ENCODE measurements at places on chromosomes 12 and 14.

DNA sequence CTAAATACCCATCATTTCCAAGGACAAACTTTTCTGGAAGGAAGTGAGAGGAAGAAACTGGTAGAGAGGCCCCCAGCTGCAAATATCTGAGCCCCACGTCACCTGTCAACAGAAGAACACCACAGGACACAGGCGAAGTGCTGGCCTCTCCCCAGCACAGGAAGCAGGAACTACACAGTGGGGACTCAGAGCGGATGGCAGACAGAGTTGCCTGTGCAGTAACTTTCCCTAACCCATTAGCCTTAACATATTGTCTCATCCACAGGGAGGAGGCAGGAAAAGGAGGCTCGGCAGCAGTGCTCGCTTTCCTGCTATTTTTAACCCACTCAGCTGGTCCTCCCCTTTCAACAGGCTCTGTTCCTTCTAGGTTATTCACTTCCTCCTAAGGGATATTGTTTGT is 111.5 kb upstream of the TMPO start:
- DNase-seq = no peak

DNA sequence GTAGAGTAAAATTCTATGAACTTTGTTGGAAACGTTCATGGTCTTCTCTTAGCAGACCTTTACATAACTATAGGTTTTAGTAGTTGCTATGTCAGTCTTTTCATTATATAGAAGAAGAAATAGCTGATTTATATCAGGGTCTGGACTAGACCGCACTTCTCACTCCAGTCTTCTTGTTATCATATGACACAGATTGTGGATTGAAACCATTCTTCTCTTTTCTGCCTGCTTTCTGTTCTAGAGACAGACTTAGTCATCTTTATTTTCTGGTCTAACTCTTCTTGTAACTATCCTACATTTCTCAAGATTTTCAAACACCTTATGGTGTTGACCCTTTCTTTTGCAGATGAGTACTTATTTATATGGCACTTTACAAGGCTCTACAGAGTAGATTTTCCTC is 55.7 kb downstream of the PCNX1 start:
- DNase-seq = no peak

DNA sequence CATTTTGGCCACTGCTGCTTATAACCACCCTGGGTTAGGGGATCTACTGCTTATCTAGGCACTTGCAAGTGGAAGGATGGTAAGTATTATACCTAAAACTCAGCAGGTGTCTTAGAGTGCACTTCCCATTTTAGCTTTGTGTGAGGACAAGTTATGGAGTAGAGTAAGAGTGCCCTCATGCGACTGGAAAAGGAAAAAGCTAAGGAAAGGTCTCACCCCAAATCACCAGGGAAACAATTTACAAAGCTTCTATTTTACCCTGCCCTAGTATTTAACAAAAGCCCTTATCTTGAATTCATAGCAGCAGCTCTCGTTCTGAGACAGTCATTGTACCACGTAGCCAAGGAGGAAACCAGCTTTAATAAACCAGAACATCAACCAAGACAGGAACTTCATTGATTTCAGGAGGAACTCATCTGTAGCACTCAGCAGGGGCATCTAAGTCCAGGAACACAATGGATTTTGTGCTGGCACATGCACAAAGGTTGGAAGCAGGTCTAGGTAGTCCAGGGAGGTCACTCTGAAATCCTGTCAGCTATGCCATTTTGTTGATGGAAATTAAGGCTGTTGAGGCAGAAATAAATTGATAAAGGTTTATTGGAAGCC is 2.9 kb downstream of the RDH12 start:
- peak; percentile 95 for DNase-seq

GRCh38 chr12:105292705-105293104 is 37.8 kb upstream of the C12orf75 start:
- no peak for DNase-seq

GRCh38 chr14:49769171-49769570 is 1.2 kb downstream of the KLHDC2 start:
- no peak for DNase-seq

DNA sequence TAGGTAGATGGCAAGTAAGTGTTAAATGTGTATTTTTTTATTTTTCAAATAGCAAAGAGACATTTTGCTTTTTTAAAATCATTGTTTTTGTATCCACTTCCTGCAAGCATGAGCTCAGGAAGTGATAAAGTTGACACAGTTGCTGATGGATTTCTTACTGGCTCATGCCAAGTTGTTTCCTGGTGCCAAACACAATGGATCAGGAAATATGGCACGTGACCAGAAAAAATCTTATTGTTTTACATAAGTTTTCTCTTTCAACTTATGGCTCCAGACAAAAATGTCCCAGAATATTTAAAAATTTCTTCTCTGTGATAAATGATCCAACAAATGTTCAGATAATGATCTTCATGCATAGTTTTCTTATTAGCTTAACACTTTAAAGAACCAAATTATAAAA is 1279.1 kb upstream of the FLRT2 start:
- DNase-seq = no peak

- DNase-seq = no peak
Observed at GRCh38 chr14:88477513-88478250, 77.1 kb downstream of the PTPN21 start.

GRCh38 chr12:42967850-42968249 is 378.3 kb upstream of the PRICKLE1 start:
- no peak for DNase-seq

- no peak for DNase-seq
Observed at GRCh38 chr12:8047842-8048241, 15.3 kb downstream of the FOXJ2 start.

DNA sequence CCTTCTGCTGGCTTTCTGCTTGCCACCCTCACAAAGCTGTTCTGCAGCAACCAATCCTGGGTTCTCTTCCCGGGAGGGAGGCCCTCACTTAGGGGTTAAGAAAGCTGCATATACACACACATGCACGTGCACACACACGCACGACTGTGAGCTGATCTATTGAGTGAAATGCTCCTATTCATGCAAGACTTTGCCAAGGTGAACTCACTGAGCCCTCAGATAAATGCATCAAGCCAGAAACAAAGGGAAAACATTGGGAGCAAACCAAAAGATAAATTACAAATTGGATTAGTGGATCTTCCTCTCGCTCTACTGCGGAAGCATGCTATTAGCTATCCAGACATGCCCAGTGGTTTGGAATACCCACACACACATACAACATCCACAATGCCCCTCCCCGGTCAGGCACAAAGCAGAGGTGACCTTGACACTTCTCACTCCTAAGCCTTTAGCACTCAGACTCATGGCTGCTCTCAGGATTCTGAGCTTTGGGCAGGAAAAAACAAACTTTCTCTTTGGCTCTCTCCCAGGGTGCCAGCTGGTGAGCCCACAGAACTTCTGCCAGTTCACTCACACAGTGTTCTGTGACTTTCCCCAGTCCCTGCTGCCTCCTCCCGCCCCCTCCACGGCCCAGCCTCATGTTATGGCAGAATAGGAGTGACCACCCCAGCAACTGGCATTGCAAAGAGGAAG is 320.0 kb downstream of the DPF3 start:
- DNase-seq = no peak

- no peak for DNase-seq
Observed at GRCh38 chr14:59788176-59788575, 82.4 kb downstream of the RTN1 start.

DNA sequence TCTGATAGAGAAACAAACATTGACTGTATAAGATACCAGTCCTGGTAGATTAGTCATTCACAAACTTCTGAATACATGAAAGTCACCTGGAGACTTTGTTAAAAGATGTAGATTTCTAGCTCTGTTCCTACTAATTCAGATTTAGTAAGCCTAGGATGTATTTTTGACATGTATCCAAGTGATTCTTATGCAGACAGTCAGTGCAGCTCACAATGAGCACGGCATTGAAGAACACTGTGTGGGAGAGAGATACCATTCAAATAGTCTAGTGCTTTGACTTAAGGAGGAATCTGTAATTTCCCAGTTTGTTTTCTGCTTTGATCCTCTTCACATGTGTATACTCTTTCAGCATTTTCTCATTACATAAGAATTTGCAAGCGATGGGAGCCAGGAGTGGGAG is 68.7 kb upstream of the STXBP6 start:
- DNase-seq = no peak

DNA sequence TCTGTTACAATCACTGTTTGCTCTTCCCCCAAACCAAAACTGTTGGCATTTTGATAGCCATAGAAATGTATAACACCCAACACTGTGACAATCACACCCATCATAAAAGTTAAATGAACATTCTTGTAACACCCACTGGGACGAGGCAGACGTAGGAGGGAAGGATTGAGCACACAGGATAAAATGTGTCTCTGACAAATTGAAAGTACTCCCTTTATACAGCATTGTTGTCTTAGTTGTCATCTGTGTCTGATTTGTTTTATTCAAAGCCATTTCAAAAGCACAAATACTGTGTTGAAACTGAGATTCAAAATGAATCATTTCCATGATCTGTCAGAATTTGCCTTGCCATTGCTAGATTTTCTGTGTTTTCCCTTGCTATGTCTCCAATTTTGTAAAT is 436.3 kb downstream of the TMTC2 start:
- no peak for DNase-seq

- DNase-seq = peak; percentile 85
Observed at GRCh38 chr14:32010604-32011125, 66.4 kb upstream of the ARHGAP5 start.

- no peak for DNase-seq
Observed at GRCh38 chr12:19045426-19045825, 84.1 kb upstream of the PLEKHA5 start.

DNA sequence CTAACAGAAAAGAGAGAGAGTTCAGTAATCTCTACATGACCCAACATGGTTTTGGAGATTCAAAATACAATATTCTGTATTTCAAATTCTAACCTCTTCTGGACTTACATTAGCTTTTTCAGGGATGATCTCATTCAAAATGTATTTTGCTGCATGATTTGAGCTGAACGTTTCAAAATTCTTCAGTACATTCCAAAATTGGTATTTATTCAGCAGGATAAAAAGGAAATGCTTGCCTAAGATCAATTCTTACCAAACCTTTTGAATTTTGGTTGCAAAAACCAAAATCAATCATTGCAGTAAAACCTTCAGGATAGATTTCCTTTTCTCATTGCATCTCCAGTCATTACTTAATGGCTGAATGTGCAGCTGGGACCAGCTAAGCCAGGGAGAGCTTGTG is 1761.3 kb upstream of the SEL1L start:
- no peak for DNase-seq

DNA sequence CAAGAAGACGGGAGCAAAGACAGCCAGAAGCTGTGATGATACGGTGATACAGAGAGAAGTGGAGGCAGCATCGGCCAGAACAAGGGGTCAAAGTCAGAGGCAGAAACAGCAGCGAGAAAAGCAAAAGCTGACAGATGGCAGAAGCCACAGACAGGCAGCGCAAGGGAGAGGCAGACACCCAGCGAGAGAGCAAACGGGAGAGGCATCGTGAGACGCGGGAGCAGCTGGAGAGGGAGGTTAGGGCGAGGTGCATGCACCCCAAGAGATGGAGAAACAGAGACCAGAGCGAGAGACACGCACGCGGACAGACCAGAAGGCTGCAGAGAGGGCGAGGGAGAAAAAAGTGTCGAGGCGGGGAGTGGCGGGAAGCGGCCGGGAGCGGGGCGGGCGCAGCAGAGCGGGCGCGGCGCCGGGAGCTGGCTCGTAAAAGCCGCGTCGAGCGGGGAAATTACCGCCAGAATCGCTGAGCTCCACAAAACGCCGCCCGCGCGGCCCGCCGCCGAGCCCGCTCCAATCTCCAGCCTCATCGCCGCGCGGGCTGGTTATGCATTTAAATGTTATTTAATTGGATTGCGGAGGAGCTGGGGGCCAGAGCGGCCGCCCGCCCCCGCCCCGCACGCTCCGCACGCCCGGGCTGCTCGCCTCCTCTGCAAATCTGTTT is 15.6 kb downstream of the SMUG1 start:
- DNase-seq = no peak

- DNase-seq = no peak
Observed at GRCh38 chr12:56684745-56685359, 3.2 kb downstream of the PTGES3 start.

DNA sequence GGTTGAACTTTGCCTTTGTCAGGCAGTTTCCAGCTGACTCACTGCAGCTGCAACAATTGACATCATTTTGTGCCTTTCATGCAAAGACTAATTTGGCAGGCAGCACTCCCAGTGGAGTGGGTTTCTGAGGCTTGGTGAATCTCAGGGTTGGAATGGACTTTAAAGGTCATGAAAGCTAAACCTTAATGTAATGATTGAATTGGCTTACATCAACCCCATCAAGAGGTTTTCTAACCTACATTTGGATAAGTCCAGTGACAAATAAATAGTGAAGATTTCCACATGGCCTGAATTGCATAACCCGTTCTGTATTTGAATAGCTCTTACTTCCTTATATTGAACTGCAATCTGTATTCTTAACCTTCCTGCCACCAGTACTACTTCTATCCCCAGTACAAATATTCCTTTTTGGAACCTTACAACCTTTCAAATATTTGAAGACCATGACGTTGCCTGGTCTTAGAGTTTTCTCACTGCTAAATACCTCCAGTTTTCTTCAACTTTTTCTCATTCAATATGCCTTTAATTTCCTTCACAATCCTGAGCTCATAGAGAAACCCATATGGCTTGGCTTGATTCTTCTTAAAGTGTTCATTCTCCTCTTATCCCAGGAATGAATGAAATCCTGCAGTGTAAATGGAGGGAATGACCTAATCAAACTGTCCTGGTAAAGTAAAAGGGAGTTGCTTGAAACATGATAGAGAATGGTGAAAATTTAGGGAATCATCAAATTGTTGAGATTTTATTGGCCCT is 168.1 kb upstream of the NOVA1 start:
- DNase-seq = peak; percentile 6

GRCh38 chr12:121657305-121658008 is 12.0 kb downstream of the MORN3 start:
- no peak for DNase-seq

DNA sequence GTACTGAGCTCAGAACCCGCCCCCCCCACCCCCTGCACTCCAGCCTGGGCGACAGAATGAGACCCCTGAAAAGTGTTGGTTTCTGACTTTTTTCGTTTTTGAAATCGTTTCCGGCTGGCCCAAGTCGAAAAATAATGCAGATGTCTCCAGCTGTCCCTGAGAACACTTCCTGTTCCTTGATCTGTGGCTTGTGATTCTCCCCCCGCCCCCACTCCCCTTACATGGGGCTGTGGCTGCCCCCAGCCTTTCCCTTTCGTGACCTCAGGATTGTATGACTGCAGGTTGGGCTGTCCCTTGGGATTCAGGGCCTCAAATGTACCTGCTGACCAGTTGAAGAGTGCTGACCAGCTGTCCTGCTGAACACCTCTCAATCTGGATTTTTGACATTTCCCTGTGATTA is 34.1 kb downstream of the NOC4L start:
- no peak for DNase-seq

GRCh38 chr14:52949711-52950409 is 990 bp downstream of the FERMT2 start:
- DNase-seq = peak; percentile 57

GRCh38 chr12:88935856-88936255 is 355.6 kb upstream of the KITLG start:
- DNase-seq = no peak

DNA sequence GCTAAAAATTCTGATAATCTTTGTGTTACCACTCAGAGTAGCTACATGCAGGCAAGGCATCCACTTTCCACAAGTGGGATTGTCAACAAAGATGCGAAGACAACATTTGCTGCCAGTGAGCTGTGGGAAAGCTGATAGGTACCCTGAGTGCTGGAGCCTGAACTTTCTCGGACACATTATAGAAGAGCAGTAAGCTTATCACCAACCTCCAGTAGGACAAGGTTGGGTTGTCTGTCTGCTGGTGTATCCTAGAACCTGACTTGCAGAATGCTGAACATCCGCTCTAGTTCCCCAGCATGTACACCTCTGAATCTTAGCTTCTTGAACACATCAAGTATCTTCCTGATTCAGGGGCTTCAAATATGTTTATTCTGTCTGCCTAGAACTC is 103.8 kb upstream of the PPM1H start:
- DNase-seq = no peak

- no peak for DNase-seq
Observed at GRCh38 chr14:85538636-85539035, 8.7 kb downstream of the FLRT2 start.
